ENCODE measurements at places on chromosomes 5 and 9.

GRCh38 chr9:129432297-129433154 lies 188.4 kb downstream of the C9orf50 start:
- peak; percentile 23 for DNase-seq

DNA sequence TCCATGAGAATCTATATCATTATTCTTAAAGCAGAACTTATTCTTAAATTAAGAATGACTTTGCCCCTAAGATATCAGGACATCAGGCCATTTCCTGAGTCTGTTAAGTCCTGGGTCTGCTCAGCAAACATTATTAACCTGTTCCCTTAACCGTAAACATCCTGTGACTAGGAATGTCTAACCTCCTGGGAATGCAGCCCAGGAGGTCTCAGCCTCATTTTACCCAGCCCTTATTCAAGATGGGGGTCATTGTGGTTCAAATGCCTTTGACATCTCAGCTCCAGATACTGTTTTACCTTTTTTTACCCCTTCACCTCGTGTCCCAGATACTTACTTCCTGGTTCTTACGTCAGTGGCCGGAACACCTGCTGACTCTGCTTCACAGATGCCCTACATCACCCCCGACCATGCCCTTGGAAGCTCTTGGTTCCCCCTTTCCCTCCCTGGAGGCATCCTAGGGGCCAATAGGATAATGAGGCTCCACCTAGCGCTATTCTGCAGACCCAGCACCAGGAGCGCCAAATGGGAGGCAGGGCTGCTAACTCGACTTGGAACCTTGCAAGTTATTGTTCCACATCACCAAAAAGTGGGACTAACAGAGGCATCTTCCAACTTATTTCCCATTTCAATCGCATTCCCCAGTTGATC lies 182.5 kb downstream of the MED10 start:
- DNase-seq, result no peak

GRCh38 chr5:147538236-147538635 lies 28.4 kb upstream of the DPYSL3 start:
- DNase-seq, result no peak

GRCh38 chr5:73447530-73448462 lies 781 bp downstream of the FOXD1 start:
- no peak for DNase-seq

- DNase-seq, result no peak
Observed at GRCh38 chr5:114243281-114243971, 118.4 kb upstream of the KCNN2 start.

DNA sequence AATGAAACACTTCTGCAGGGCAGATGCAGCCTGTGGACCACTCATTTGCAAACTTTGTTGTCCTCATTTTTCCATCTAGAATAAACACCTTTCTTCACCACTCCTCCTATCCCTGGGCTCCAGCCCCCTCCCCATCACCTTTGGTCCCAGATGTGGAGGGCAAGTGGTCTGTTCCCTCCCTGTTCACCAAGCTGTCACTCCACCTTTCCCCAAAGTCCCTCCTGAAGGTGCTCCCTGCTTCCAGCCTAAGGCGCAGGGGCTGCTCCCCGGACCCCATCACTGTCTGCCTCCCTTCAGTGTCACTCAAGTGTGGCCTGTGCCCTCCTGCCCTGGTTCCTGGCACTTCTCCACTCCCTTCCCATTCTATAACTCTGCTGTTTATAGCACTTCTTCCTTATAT lies 6.9 kb downstream of the PCYOX1L start:
- DNase-seq, result no peak

- DNase-seq, result no peak
Observed at GRCh38 chr9:136656795-136657611, 5.7 kb upstream of the EGFL7 start.

DNA sequence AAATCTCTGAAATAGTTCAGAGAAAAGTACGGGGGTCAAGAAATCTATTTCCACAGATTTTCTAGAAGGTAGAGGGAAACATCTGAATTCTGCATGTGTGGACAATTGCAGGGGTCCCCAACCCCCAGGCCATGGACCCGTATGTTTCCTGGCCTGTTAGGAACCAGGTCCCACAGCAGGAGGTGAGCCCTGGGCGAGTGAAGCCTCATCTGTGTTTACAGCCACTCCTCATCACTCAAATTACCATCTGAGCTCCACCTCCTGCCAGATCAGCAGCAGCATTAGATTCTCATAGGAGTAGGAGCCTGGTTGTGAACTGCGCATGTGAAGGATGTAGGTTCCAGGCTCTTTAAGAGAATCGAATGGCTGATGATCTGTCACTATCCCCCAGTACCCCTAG lies 200.5 kb upstream of the EDIL3 start:
- no peak for DNase-seq

DNA sequence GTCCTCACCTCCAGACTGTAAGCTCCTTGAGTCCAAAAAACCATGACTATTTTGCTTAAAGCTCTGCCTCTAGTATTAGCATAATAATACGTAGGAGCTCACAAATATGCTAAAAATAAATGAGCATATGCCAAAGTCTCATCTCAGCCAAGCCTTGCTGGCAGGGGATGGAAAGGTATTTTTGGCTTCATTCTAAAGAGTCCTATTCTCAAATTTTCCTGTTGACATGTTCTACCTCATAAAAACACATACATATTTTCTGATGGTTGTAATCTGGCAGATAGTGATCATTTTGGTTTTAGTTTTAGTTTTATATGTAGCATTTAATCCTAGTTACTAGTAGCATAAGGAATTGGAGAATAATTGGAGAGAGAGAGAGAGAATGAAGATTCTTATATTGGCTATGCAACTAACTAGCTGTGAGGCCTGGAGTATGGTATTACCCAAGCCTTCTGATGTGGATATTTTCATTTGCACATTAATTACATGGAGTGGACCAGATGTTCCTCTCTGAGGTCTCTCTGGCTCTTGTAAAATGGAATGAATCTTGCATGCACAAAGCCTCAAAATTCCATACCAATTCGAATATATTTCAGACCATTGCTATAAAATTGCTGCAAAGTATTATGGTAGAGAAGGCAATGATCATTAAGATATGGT lies 55.8 kb downstream of the PIP5K1B start:
- no peak for DNase-seq

DNA sequence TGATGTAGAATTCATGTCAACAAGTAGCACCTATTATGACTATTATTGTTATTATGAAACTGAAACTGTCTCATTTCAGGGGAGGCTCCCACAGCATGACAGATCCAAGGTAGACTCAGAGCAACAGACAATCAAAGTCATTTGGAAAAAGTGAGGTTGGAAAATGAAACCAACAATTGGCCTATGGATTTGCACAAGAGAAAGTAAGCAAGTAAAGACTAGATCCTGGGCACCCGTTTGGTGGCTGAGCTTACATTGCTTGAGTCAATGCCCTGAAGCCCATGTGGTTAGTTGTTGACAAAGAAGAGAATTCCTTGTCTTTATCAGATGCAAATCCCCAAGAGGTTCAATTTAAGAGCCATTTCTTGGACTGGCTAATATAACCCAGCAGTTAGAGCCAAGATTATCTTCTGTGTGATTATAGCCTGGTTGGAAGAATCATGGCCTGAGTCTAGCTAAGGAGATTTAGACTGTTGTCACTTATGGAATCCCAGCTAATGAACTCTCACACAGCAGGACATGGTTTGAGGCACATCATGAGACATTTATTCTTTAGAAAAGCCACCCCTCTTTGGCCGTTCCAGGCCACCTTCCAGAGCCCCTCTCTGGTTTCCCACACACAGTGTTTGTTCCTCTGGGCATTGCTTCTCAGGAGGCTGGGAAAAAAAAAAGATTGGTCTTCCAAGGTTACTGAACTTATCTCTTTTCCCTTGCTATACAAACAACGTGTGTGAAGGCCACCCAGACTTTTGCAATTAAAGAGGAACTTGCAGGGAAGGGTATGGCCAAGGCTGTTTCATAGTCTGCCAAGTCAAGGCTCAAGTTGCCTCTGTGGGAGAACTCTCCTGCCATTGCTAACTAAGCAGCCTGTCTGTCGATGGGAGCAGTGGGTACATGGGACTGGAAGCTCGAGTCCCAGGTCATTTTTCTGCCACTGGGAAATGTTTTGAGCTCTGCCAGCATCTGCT lies 399.5 kb downstream of the ENC1 start:
- DNase-seq, result no peak

- DNase-seq, result no peak
Observed at GRCh38 chr5:135310328-135310989, 88.6 kb downstream of the MACROH2A1 start.

- DNase-seq, result no peak
Observed at GRCh38 chr9:4289411-4290326, 10.2 kb downstream of the GLIS3 start.

DNA sequence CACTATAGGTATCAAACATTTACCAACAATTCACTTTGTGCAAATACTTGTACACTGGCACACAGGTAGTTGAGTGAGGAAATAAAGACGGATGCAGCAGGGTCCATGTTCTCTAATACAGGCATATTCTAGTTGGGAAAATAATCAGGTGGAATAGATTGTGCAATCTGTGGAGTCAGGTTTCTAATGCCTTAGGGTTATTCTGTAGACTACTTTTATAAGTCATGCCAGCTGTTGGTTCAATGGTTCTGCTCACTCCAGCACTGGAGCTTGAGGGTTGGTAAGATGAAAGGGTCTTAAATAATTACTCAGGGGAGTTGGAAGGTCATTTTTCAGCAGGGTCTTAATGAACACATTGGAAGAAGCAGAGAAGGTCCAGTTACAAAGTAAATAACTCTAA lies 690.3 kb upstream of the DMAC1 start:
- no peak for DNase-seq

- no peak for DNase-seq
Observed at GRCh38 chr9:90394871-90395270, 247.8 kb downstream of the DIRAS2 start.

DNA sequence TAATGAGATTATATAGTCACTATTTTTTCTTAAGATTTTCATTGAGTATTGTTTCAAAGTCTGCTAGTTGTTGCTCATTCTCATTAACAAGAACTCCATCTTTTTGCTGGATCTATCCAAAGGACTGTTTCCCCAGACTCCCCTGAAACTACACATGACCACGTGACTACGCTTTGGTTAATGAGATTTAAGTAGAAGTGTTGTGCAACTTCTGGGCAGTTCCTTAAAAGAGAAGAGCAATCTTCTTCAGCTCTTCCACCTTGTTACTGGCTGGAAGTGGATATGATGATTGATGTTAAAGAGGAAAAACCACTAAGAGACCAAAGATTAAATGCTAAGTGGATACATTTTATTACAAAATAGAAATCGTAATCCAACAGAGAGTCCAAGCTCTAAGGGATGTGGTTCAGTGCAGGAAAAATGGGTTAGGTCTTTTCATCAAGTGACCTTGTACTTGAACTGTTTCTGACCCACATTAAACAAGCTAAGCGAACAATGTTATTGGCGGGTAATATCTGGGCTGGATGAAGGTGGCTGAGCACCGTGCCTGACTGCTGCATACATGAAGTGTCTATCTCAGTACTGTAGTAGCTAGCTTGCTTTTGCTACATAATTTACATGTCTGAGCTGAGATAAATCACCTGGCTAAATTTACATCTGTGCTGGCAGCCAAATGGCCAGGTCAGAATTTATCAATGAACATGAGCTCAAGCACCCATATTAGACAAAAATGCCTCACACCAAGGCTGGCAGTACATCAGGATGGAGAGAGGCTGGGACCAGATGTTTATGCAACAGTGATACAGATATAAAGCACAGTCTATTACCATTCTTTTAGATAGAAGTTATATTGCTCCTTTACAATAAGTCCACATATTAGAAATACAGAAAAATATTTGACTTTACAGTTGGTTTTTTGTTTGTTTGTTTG lies 7.5 kb upstream of the CTNNAL1 start:
- no peak for DNase-seq

- no peak for DNase-seq
Observed at GRCh38 chr9:7549249-7549648, 250.3 kb downstream of the DMAC1 start.

DNA sequence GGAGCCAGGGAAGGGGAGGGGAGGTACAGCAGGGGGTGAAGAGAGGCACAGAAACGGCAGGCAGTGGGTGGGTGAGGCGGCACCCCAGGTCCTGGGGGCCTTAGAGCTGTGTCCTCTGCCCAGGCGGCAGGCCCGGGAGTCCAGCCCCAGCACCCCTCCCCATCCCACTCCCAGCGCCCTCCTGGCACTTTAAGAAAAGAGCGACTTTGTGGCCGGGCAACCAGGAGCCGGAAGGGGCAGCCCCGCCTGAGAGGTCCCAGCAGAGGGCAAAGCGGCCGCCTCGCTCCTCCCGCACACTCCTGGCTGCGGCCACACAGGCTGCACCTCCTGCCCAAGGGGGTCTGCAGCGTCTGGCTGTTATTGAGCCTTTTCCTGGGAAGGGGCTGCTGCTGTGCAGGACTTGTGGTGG lies 42.6 kb downstream of the NACC2 start:
- DNase-seq, result no peak

GRCh38 chr5:1939256-1939655 lies 56.5 kb upstream of the IRX4 start:
- DNase-seq, result no peak

- no peak for DNase-seq
Observed at GRCh38 chr5:158814521-158814920, 285.2 kb downstream of the EBF1 start.
